Left cardiac atrium (tissue), 4 donors: ENCODE measurements at places on chromosomes 1 and 21. TPM values are rescaled to one million over a fixed set of nuclear protein-coding genes. Genes with fewer than 3 reads are reported as not detected.

The AKT3 gene
- 27.6 TPM for total RNA-seq

- no peak for DNase-seq
Measured at GRCh38 chr1:70038025-70038424, 167.4 kb downstream of the LRRC40 start.

GRCh38 chr1:15722411-15722810 lies 13.6 kb upstream of the SLC25A34 start:
- DNase-seq = no peak

DNA sequence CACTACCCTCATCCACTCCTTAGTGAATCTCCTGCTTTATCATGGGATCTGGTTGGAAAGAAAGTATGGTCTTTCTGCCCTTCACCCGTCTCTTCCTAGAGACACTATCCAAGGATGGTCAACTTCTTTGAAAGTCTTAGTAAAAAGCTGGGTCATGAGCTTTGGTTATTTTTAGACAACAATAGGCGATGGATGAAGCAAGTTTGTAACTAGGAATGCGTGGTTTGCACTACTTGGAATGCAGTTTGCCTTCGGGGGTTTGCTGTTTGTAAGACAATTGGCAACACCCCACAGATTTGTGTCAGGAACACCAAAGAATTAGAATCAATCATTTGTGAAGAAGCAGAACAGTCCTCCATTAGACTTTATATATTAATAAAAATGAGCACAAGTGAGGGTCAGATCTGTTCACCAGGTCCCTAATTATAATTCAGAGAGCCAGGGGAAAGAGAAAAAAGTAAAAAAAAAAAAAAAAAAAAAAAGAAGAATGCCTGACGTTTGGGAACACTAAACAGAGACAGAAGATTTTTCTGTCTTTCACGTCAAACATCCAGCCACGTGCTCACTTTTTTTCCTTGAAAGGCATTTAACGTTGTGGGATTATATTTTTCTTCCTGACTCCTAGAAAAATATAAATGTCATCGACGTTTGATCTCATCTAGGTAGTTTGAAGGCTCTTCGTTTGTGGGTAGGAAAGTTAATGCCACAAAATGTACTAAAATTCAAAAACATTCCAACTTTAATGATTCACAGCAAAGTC lies 60.7 kb upstream of the BTG3 start:
- DNase-seq = no peak

DNA sequence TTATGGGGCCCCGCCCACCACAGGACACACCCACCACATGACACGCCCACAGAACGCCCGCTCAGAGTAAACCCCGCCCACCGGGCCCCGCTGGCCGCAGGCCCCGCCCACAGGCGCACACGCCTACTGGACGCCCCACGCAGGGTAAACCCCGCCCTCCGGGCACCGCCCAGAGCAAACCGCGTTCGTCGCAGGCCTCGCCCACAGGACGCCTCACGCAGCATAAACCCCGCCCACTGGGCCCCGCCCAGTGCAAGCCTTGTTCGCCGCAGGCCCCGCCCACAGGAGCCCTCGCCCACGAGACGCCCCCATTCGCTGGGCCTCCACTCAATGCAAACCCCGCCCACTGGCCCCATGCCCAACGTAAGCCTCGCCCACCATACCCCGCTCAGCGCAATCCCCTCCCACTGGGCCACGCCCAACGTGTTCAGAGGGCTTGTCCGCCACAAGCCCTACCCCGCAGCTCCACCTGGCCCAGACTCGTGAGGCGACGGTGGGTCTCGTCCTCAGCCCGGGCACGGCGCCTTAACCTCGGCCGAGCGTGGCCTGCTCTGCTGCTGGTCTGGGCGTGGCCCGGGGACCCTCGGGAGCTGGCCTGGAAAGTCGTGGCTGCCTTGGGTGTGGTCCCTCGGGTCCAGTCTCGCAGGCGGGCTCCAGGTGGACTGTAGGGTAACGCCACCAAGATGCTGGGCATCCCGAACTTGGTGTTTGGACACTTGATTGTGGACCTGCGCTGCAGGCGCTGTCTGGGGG lies 401 bp upstream of the TMEM52 start:
- peak; percentile 100 for DNase-seq

GRCh38 chr1:39266792-39267191 lies 62.3 kb downstream of the MACF1 start:
- no peak for DNase-seq

DNA sequence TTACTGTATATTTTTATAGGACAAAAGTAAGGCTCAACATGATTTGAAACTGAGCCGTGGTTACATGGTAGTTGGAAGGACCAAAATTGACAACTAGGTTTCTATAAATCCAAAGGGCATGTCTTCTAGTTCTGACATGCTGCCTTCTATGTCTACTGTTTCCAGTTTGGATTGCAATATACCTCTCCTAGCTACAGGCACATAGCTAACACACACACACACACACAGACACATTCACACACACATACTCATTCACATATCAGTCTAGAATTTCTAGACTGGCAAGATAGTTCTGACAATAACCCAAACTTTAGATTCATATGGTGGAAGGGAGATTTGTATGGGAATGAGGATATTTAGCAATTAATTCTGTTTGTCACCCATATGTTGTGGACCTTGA lies 544.8 kb upstream of the CAMK1G start:
- no peak for DNase-seq
